B cell (primary cell): ENCODE measurements at places on chromosomes 4 and X. TPM values are rescaled to one million over a fixed set of nuclear protein-coding genes. Genes with fewer than 3 reads are reported as not detected.

FOXR2 gene
- not detected in 2 replicates for polyA plus RNA-seq

EDA2R gene
- 0.16 and 0.49 TPM in 2 replicates for polyA plus RNA-seq

CTAG2 gene
- polyA plus RNA-seq, result not detected in 2 replicates

PDGFRA gene
- polyA plus RNA-seq, result not detected in 2 replicates

EPHA5 gene
- polyA plus RNA-seq, result not detected in 2 replicates
